ENCODE measurements at places on chromosomes 4 and X. TPM values are rescaled to one million over a fixed set of nuclear protein-coding genes. Genes with fewer than 3 reads are reported as not detected.

GRCh38 chr4:74166818-74167217, 8.9 kb downstream of the MTHFD2L start:
- DNase-seq = no peak
- H3K36me3 ChIP-seq = no peaks in the 10 kb centered on the region
- H3K4me1 ChIP-seq = no peaks in the 10 kb centered on the region
- no peak overlapping the region for H3K4me3 ChIP-seq
- no peak overlapping the region for H3K27ac ChIP-seq

Gene IGFBP7
- 108 TPM for total RNA-seq

DNA sequence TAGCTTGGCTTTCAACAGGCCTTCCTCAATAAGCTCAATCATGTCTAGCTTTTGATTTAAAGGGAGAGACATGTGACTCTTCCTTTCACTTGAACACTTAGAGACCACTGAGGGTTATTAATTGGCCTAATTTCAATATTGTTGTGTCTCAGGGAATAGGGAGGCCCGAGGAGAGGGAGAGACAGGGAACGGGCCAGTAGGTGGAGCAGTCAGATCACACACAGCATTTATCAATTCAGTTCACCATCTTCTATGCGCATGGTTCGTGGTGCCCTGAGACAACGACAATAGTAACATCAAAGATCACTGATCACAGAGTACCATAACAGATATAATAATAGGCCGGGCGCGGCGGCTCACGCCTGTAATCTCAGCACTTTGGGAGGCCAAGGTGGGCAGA, 17.8 kb downstream of the ZNF81 start:
- H3K4me3 ChIP-seq = no peak overlapping the region
- no peak overlapping the region for H3K27ac ChIP-seq
- no peaks in the 10 kb centered on the region for H3K27me3 ChIP-seq
- H3K4me1 ChIP-seq = no peaks in the 10 kb centered on the region
- no peaks in the 10 kb centered on the region for H3K36me3 ChIP-seq

Gene PCDH10
- 0.66 TPM for total RNA-seq

Gene PFKFB1
- not detected for total RNA-seq

Gene TRPC3
- total RNA-seq = 1.0 TPM

Gene CABS1
- not detected for total RNA-seq

Gene ZBTB49
- total RNA-seq = 3.5 TPM

- no peak for DNase-seq
- no peak overlapping the region for H3K27ac ChIP-seq
- H3K36me3 ChIP-seq = no peaks in the 10 kb centered on the region
- H3K4me3 ChIP-seq = no peak overlapping the region
- H3K27me3 ChIP-seq = no peaks in the 10 kb centered on the region
- H3K4me1 ChIP-seq = no peaks in the 10 kb centered on the region
These were observed 67.6 kb downstream of the JAKMIP1 start for GRCh38 chr4:6132716-6133115.

Gene CCDC110
- total RNA-seq = 2.0 TPM

DNA sequence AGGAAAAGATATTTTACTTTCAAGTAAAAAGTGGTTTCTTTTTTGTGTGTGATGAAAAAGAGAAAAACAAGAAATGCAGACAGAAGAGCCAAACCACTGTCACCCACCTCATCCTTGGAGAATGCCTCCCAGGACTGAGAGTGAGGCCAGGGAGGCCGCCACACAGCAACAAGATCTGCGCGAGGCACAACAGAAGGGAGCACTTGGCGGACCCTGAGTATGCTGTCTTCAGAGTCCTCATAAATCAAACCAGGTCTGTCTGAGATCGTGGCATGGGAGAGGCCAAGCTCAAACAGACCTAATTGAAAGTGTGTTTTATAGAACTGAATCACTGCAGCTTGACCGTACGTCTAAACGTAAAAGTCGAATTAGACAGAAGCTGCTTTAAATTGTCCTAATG, 134.3 kb upstream of the VCX2 start:
- no peaks in the 10 kb centered on the region for H3K27me3 ChIP-seq
- H3K4me3 ChIP-seq = no peak overlapping the region
- no peaks in the 10 kb centered on the region for H3K4me1 ChIP-seq
- DNase-seq = peak; percentile 68
- H3K36me3 ChIP-seq = no peaks in the 10 kb centered on the region
- no peak overlapping the region for H3K27ac ChIP-seq

Gene NLGN4X
- total RNA-seq = under 0.01 TPM

DNA sequence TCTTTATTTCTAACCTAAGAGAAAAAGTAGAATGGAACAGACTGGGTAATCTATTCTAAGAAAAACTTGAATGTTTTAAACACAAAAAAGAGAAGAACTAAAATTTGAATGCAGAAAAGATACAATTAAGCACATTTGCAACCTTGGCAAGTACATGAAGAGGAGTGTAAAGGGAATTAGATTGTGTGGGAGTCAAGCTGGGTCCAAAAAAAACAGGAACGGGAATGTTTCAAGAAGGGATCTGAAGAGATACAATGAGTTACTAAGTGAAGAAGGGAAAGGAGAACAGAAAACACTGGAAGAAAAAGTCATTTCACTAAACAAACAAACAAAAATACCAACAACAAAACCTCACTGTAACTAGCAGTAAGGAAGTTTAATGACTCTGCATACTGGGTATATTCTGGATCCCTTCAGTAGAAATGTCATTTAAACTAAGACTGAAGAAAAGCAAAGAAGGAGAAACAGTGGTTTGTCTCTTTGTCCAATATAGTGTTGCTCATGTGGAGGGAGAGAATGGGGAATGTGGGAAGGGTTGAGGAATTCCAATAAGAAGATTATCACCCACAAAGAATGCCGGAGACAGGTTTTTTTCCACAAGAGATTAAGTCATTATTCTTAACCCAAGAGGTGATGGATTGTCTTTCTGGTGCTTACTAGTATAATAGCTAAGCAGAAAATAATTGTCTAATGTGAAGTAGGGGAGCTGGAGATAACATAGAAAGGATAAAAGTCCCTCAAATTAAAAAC, 50.4 kb upstream of the PTPN13 start:
- no peaks in the 10 kb centered on the region for H3K27me3 ChIP-seq
- no peak overlapping the region for H3K27ac ChIP-seq
- no peaks in the 10 kb centered on the region for H3K4me1 ChIP-seq
- DNase-seq = no peak
- H3K4me3 ChIP-seq = no peak overlapping the region
- no peaks in the 10 kb centered on the region for H3K36me3 ChIP-seq

- peak; percentile 82 for DNase-seq
- peak overlapping the region; percentile 46 for H3K27ac ChIP-seq
- H3K36me3 ChIP-seq = no peaks in the 10 kb centered on the region
- no peak overlapping the region for H3K4me3 ChIP-seq
These were observed 67.0 kb upstream of the FAM9A start for GRCh38 chrX:8868070-8868773.

- DNase-seq = no peak
- H3K27me3 ChIP-seq = no peaks in the 10 kb centered on the region
- no peak overlapping the region for H3K27ac ChIP-seq
- H3K36me3 ChIP-seq = no peaks in the 10 kb centered on the region
- no peak overlapping the region for H3K4me3 ChIP-seq
These were observed 436.2 kb downstream of the TLL1 start for GRCh38 chr4:166309286-166309685.

Gene TAF9B
- 29.1 TPM for total RNA-seq

GRCh38 chrX:96563646-96564045, 121.0 kb upstream of the DIAPH2 start:
- no peaks in the 10 kb centered on the region for H3K27me3 ChIP-seq
- H3K36me3 ChIP-seq = no peaks in the 10 kb centered on the region
- H3K4me1 ChIP-seq = no peaks in the 10 kb centered on the region
- no peak for DNase-seq
- no peak overlapping the region for H3K27ac ChIP-seq

DNA sequence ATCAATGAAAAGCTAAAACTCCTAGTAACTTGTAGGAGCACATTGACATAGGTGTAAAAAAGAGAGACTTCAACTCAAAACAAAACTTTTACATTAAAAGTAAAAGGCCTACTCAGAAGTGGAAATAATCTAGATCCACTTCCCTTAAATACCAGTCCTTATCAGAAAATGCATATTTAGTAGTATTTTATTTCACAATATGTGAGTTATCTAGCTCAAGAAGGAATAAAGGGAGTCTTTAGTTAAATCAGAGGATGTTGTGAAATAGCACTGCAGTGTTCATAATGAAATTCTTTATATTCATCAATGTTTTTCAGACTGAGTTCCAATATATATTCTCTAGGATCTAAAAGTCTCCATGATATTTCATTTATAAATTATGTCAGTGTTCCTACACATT, 715.0 kb downstream of the GRID2 start:
- H3K4me1 ChIP-seq = no peaks in the 10 kb centered on the region
- no peak overlapping the region for H3K4me3 ChIP-seq
- H3K27me3 ChIP-seq = no peaks in the 10 kb centered on the region
- H3K27ac ChIP-seq = no peak overlapping the region

GRCh38 chr4:152424977-152425376, 110.9 kb downstream of the FBXW7 start:
- H3K4me1 ChIP-seq = no peaks in the 10 kb centered on the region
- no peaks in the 10 kb centered on the region for H3K36me3 ChIP-seq
- no peak overlapping the region for H3K4me3 ChIP-seq
- no peak for DNase-seq
- H3K27ac ChIP-seq = no peak overlapping the region

DNA sequence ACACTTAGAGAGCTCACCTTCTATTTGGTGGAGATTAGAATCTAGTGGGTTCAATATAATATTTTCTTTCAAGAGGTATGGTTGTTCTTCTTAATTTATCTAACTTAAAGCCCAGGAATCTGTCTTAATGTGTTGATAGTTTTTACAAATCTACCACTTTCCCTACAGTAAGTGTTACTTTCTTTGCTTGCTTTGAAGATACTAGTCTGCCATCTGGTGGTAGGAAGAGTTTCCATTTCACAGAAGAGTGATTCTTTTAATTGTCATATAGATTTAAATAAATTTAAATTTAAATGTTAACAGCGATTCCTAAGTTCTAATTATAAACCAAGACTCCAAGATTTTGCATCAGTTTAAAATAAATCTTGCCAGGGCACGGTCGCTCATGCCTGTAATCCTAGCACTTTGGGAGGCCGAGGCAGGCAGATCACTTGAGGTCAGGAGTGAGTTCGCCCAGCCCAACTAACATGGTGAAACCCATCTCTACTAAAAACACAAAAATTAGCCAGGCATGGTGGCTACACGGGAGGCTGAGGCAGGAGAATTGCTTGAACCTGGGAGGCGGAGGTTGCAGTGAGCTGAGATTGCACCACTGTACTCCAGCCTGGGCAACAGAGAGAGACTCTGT, 43.5 kb downstream of the NUDT9 start:
- peak; percentile 48 for DNase-seq
- no peaks in the 10 kb centered on the region for H3K36me3 ChIP-seq
- no peaks in the 10 kb centered on the region for H3K4me1 ChIP-seq
- H3K27ac ChIP-seq = no peak overlapping the region

All from fibroblast of lung (primary cell).